ENCODE measurements at places on chromosomes 1 and 21.

- no peak for DNase-seq
These were observed 35.5 kb downstream of the HUNK start for GRCh38 chr21:31908106-31909031.

DNA sequence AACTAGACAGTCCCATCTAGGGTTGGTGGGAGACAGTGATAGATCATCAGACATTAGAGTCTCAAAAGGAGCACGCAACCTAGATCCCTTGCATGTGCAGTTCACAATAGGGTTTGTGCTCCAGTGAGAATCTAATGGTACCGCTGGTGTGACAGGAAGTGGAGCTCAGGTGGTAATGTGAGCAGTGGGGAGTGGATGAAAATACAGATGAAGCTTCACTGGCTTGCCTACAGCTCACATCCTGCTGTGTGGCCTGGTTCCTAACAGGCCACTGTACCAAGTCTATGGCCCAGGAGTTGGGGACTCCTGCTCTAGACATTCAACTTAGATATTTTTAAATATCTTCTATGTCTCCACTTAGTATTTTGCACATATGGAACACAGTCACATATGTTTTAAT is 231.1 kb upstream of the NRIP1 start:
- no peak for DNase-seq

DNA sequence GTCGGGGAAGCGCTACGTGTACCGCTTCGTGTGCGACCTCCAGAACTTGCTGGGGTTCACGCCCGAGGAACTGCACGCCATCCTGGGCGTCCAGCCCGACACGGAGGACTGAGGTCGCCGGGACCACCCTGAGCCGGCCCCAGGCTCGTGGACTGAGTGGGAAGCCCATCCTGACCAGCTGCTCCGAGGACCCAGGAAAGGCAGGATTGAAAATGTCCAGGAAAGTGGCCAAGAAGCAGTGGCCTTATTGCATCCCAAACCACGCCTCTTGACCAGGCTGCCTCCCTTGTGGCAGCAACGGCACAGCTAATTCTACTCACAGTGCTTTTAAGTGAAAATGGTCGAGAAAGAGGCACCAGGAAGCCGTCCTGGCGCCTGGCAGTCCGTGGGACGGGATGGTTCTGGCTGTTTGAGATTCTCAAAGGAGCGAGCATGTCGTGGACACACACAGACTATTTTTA is 17.1 kb downstream of the ETS2 start:
- no peak for DNase-seq

GRCh38 chr1:53595906-53596305 is 136.7 kb downstream of the DMRTB1 start:
- no peak for DNase-seq

- no peak for DNase-seq
These were observed 34.9 kb downstream of the WDR3 start for GRCh38 chr1:117964290-117965038.

- no peak for DNase-seq
These were observed at the start of gene KCNQ4 for GRCh38 chr1:40783001-40783905. Gene KCNQ4 (plus strand): TSS chr1:40783787. CDS start chr1:40784094, 307 bp downstream.

GRCh38 chr1:113859478-113860175 is 11.9 kb downstream of the PTPN22 start:
- DNase-seq = no peak

GRCh38 chr1:47434051-47434842 is 3.6 kb upstream of the FOXD2 start:
- no peak for DNase-seq

DNA sequence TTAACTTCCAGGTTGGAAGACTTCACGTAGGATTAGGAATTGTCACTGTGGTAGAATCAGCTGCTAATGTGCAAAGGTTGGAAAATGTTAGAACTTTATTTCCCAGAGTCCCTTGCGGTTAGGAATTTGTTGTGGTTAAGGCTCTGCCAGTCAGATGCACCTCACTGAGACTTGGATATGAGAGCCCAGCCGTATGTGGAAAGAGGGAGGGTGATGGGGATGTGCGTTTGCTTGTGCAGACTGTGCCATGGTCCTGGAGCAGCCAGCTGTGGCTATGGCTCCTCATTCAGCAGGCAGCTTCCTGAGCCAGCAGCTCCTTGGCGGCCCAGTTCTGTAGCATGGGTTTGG is 12.5 kb downstream of the S100A10 start:
- DNase-seq = no peak

- DNase-seq = no peak
These were observed 16.8 kb downstream of the ATP8B2 start for GRCh38 chr1:154342132-154342531.
